ENCODE measurements at places on chromosomes 13 and 19. TPM values are rescaled to one million over a fixed set of nuclear protein-coding genes. Genes with fewer than 3 reads are reported as not detected.

ZNF136 gene
- total RNA-seq = 2.0 TPM

TRPC4 gene
- total RNA-seq = 0.08 TPM

NLRP7 gene
- not detected for total RNA-seq

MICOS13 gene
- total RNA-seq = 47.2 TPM

EBI3 gene
- 2.7 TPM for total RNA-seq

GDF15 gene
- 62.6 TPM for total RNA-seq

IGFL3 gene
- not detected for total RNA-seq

CD320 gene
- total RNA-seq = 101 TPM

TNFSF11 gene
- not detected for total RNA-seq

KIR2DL4 gene
- total RNA-seq = not detected

ZNF256 gene
- 1.2 TPM for total RNA-seq

IZUMO4 gene
- 0.41 TPM for total RNA-seq

ZNF460 gene
- total RNA-seq = 1.4 TPM

Data from A549 treated with DMSO at 1 μM for 4 hours (cell line).